ENCODE measurements at places on chromosomes 16 and 17.

DNA sequence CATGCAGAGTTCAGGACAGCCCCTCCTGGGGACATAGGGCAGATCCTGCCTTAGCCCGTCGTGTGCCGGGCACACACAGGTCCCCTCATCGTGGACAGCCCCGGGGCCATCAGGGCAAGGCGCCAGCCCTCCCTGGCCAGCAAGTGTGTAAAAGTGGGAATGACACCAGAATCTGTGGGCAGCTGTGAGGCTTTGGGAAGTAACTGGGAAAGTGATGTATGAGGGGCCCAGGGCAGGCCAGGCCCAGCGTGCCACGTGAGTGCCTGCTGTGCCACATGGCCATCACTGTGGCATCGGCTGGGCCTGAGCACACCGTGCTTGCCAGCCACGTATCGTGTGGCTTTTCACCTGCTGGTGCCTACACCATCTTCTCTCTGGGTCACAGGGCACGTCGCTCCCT lies 26.6 kb downstream of the ACSF3 start:
- no peak for DNase-seq

GRCh38 chr17:57468932-57469775 lies 212.8 kb downstream of the MSI2 start:
- no peak for DNase-seq

DNA sequence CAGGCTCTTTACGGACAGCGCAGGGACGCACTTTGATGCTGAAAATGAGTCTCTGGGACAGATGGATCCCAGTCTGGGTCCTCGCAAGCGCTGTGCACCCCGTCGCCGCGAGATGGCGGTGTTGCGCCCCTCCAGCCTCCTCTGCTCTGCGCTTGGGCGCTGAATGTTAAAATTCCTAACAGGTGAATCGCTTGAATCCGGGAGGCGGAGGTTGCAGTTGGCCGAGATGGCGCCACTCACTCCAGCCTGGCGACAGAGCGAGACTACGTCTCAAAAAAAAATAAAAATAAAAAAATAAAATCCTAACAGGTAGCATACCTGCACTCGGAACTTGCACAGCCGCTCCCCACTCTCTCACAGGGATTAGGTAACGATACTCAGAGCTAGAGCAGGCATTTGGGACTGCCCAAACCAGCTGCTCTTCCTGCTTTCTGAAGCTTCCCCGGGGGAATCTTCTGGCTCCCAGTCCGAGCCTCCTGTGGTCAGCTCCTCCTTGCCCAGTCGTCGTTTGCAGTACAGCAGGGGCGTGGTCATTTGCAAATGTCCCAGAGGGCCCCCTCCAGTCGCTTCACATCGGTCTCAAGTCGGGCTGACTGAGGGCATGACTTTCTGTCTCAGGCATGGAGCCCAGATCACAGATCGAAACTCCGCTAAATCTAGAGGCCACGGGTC lies 26.2 kb upstream of the OSGIN1 start:
- peak; percentile 70 for DNase-seq

DNA sequence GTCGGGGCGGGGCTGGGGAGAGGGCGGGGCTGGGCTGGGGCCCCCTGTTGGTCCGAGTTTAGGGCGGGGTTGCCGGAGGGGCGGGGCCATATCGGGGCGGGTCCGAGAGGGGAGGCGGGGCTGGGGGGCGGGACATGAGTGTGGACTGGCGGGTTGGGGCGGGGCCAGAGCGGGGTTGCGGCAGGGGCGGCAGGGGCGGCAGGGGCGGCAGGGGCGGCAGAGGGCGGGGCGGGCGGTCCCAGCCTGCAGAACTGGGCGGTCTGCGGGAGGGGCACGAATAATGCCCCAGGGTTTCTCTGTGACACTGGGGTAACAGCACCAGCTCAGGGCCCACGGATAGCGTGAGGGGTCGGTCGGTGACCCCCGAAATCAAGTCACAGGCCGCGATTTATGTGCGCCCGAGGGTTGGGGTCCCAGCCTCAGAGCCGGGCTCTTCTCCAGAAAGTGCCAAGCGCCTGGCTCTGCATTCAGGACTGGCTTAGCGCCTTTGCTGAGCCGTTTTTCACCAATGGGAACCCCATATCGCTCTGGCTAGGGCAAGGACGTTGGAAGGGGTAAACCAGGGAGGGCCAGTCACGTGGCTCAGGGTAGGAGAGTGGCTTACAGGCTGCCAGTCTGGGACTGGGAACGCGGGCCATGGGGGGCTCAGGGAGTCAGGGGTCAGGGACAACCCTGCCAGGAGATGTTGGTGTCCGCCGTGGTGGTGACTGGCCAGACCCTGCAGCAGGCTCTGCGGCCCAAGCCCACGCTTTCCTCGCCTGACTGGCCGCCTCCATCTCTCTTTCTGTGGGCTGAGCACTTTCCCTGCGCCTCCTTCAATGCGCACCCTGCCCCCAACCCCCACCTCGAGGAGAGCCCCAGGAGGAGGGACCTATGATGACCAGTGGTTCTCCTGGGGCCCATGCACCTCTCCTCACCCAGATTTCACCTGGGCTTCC lies 1.2 kb upstream of the METTL26 start:
- peak; percentile 89 for DNase-seq

- DNase-seq, result no peak
These were observed 85.7 kb upstream of the HS3ST2 start for GRCh38 chr16:22728167-22728836.

DNA sequence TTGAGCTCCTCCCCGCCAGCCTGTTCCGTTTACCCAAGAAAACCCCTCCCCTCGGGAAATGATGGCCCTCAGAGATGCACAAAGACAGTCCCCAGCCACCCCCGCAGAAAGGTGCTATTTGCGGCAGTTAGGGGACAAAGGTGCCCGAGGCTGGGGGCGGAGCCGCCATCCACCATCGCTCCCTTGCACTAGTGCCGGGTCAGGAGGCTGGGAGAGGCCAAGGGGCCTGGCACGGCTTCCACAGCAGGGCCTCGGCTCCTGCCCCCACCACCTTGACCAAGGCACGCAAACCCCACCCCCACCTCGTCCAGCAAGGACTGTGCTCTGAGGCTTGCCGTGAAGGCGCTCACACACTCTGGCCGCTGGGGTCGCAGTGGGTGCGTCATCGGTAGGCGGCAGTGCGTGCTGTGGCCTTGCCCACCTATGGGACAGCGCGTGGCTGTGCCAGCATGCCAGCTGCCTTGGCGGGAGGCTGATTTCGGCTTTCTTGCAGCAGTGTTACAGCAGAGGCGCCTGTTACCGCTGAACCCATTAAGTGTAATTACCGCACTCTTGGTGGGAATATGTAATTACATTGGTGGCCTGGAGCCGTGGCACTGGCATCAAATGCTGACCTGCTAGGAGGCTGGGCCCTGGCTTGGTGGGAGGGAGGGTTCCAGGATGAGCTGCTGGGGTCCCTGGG lies 31.8 kb downstream of the TPSG1 start:
- DNase-seq, result no peak

DNA sequence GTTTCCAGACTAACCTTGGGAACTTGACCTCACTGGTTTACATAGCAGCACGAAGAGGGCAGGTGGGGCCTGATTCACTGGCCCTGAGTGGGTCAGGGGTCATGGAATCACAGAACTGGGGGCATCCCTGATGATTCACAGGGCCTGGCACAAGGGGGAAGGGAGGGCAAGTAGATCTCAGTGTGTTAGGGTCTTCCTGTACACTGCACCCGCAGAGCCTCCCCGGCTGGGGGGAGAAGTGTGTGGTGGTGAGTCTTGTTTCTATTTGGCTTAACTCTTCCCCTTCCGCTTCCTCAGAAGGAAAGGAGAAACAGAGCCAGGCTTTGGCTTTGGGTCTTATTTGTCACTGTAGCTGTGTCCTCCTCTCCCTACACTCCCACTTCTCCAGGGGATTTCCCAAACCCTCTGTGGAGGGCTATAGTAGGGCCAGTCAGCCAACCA lies 3.7 kb downstream of the STARD3 start:
- DNase-seq, result no peak
